GOT3 (cell line): ENCODE measurements at places on chromosomes 5 and 9.

GRCh38 chr5:77266291-77266690 is 55.8 kb downstream of the PDE8B start:
- DNase-seq = no peak

DNA sequence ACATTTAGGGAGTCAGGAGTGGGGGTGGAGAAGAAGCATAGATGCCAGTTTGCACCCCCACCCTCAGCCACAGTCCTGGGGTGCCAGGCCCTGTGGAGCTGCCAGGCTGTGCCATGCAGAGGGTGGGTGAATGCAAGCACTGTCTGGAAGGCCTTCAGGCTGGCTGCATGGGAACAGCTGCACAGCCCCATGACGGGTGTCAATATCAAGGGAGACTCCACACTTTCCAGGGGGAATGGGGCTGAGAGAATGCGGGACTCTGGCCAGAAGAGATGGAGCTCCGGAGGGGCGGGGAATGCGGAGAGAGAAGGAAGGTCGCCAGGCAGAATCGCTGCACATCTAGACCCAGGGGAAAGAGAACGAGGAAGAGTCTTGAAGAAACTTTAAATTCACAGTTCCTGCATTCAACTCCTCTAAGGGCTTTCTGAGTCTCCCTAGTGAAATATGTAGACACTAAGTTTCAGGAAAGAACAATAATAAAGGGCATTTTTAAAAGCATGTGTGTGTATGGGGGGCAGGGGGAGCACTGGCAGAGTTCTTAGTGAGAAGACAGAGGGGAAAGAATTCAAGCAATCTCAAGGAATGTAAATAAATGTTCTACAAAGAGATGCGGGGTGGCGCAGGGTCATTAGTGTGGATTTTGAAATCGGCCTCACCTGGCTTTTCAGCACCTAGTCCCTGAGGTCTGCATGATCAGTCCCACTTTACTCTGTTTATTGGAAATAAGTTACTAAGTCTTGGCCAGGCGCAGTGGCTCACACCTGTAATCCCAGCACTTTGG is 59.1 kb downstream of the BOD1 start:
- no peak for DNase-seq

DNA sequence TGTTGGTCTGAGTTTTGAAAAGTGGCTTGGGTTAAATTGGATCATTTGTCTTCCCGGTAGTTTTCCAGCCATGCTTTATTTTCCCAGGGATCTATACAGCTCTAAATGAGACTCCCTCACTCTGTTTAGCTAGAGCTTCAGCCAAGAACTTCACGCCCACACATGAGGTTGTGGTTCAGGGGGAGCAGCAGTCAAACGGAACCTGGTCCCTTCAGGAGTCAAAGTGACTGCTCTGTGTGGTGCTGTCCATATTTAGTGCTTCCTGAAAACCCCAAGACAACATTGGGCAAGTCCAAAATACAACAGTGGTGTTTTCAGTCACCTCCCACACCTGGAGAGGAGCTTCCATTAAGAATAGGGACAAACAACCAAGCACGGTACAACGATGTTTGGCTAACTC is 90.5 kb downstream of the ANKH start:
- DNase-seq = no peak

DNA sequence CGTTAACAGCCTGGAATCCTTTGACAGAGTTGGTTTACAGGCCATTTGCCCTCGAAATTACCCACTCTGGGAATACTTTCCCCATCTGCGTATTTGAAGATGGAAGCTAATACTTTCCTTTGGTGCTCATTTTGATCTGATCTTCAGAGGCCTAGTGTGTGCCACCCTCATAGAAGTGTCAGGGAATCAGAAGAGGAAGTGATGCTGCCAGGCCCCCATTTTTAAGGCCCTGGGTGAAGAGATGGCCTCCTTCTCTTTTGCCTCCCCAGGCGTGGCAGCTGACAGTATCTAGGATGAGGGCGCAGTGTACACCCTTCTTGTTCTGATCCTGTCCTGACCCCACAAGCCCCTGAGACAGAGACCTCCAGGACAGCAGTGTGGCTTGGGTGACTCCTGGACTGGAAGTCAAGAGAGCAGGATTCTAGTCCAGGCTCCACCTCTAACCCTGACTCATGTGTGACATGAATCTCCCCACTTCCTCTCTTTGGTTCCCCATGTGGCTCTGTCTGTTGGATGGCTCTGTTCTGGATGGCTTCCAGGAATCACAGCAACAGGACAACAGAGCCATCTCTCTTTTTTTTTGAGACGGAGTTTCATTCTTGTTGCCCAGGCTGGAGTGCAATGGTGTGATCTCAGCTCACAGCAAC is 27.8 kb downstream of the CSF1R start:
- DNase-seq = no peak

- DNase-seq = no peak
These were observed 9.1 kb upstream of the CDC42SE2 start for GRCh38 chr5:131254741-131255140.

DNA sequence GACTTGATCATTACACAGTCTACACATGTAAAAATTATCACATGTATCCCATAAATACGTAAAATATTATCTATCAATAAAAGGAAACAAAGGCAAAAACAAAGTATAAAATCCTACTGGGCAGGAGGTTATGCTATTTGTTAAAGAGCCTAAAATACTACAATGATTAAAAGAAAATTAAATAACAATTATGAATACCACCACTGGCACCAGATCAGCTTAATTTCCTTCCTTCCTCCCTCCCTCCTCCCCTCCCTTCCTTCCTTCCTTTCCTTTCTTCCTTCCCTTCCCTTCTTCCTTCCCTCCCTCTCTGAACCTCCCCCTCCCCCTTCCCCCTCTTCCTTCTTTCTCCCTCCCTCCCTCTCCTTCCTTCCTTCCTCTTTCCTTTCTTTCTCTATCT is 127.3 kb downstream of the HOMER1 start:
- DNase-seq = no peak

DNA sequence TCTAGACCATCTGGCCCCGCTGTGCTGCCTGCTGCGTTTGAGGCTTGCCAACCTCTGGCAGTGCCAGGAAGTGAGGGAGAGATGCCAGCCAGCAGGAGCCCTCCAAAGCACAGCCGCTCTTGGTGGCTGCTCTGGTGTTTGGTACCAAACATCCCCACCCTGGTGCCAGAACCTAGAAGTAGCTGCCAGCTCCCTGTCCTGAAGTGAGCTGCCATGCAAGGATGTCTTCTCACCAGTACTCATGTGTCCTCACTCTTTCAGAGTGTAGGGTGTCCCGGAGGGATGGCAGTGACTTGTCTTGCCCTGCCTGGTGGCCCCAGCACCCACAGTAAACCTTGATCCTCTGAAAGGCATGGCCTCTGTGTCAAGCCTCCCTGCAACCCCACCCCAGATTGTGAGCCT is 43.4 kb downstream of the AMBP start:
- DNase-seq = no peak

DNA sequence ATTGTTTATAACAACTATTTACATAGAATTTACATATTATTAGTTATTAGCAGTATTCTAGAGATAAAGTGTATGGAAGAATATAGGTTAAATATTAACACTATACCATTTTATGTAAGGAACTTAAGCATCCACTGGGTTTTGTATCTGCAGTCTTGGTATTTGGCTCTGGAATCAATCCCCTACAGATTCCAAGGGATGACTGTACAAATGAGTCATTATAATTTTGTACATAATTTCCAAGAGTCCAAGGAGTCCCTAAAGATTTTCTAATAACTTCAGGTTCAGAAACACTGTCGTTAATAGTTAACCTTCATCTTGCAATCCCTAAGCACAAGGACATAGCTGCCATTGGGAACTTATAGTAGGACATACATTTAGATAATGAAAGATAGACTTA is 254.8 kb upstream of the PDE4D start:
- no peak for DNase-seq

- no peak for DNase-seq
These were observed 6.4 kb upstream of the NOL6 start for GRCh38 chr9:33480106-33480505.

DNA sequence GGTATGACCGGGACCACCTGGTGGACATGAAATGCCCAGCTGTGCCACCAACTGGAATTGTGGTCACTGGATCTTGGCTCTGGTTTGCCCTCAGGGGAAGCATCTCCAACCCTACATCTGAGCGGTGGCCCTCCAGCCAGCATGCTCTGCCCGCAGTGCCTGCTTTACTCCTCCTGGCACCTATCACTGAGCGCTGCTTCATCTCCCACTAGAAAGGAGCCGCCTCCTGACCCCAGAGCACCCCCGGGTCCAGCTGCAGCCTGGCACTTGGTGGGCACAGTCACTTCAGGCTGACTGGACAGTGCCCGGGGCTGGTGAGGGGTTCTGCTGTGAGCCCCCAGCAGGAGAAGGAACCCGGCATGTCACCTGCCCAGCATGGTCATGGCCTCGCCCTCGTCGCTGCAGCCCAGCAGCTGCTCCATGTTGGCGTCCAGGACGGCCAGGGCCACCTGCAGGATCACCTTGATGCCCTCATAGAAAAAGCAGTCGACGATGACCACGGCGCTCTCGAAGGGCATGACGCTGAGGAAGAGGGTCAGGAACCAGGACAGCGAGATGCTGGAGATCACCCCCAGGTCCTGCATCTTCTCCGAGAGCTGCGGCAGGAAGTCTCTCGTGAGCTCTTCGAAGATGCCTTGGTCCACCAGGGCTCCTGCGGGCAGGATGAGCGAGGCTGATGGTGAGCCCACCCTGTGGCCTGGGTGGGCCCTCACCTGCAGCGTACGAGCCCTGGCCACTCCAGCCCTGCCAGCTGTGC is 16.1 kb upstream of the MRNIP start:
- no peak for DNase-seq

DNA sequence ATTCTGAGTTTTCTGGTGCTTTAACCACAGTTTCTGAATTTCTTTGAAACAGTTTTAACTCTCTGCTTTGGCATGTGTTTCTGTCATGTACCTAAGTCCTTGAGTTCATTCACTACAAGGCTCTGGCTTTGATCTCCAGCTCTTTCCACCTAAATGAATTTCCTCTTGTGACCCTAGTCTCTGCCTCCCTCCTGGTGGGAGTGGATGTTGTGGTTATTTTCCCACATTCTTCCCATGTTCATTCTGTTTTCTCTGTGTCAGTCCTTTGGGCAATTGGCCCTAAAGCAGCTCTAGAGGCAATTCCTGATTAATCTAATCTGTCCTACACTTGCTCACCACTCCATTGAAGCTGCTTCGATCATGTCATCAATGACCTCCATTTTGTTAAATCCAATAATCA is 28.4 kb upstream of the DPYSL3 start:
- DNase-seq = no peak

DNA sequence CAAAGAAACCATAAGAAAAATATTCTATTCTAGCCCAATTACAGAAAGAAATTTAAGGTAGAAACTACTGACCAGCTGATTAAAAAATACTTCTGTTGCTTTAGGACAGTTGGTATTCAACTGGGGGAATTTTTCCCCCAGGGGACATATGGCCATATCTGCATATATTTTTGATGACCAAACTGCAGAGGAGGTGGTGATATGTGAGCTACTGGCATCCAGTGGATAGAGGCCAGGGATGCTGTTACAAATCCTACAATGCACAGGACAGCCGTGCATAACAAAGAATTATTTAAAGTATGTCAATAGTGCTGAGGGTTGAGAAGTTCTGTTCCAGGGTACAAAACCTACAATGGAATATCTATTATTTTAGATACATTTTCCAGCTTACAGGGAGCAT is 24.0 kb downstream of the ZFR start:
- DNase-seq = no peak

- no peak for DNase-seq
These were observed 236.4 kb downstream of the FANCC start for GRCh38 chr9:95080961-95081647.

DNA sequence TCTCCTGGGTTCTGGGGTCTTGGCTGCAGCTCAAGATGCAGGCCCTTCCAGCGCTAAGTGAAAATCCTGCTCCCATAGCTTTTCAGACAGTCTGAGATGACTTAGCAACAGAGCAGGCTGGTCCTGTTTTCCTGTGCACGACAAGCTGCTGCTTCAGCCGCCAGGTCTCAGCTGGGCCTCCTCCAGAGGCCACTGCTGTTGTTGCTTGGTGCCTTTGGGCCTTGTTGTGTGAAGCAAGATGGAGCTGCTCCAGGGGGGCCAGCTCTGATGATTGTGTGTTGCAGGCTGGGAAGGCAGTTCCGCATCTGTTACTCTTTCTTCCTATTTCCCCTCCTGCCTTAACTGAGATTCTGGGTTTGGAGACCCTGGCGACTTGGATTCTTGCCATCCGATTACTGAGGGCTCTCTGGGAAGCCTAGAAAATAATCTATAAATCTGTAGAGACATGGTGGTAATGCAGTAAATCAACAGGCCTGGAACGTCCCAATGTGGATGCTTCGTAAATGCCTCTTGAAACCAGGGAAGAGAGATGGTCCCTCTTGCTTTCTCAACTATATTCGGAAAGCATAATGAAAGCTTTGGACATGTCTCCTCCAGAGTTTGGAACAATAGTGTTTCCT is 3.2 kb downstream of the MAP1B start:
- no peak for DNase-seq

DNA sequence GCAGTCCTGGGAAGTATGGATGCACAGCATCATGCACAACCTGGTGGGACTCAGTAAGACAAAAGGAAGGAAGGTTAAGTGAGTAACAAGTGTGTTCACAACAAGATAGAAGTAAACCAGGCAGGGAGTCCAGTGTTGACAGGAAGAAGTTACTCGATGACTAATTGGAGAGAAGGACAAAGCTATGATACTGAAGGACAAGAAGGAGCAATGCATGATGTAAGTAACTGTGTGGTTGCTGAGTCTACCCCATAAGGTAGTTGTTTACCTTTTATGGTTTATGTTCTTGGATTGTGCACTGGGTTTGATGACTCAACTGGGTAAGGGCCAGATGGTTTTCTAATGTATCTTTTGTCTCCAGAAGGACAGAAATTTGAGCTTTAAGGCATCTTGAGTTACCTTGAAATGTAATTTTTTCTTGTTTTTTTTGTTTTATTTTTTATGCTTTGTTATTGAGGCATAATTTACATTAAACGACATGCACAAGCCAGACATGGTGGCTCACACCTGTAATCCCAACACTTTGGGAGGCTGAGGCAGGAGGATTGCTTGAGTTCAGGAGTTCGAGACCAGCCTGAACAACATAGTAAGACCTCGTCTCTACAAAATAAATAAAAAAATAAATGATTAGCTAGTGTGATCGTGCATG is 89.2 kb upstream of the CAST start:
- no peak for DNase-seq

GRCh38 chr5:149838881-149839739 is 105.5 kb downstream of the PDE6A start:
- no peak for DNase-seq

- DNase-seq = no peak
These were observed 319.9 kb downstream of the SPOCK1 start for GRCh38 chr5:137179203-137179602.

GRCh38 chr5:82019342-82020138 is 47.7 kb downstream of the ATG10 start:
- DNase-seq = no peak

DNA sequence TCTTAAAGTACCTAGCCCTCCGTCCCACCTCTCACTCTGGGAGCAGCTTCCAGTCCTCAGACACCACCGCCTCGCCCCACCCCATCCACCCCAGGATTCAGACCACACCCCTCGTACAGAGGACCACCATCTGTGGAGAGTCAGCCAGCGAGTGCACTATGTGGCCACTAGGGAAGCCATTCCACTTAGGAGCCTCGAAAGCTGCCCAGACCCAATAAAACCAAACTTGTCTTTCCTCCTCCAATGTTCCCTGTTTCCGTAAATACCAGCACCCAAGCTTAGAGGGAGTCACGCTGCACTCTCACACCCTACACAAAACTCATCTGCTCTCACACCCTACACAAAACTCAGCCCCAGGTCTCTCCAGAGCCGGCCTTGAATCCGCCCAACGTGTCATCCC is 1.9 kb downstream of the GCNT4 start:
- DNase-seq = no peak

GRCh38 chr5:93378073-93378472 is 202.9 kb downstream of the NR2F1-AS1 start:
- DNase-seq = no peak
